CD4-positive, alpha-beta T cell treated with Interleukin-6 for 4 hours (primary cell): ENCODE measurements at places on chromosomes 2 and 18.

DNA sequence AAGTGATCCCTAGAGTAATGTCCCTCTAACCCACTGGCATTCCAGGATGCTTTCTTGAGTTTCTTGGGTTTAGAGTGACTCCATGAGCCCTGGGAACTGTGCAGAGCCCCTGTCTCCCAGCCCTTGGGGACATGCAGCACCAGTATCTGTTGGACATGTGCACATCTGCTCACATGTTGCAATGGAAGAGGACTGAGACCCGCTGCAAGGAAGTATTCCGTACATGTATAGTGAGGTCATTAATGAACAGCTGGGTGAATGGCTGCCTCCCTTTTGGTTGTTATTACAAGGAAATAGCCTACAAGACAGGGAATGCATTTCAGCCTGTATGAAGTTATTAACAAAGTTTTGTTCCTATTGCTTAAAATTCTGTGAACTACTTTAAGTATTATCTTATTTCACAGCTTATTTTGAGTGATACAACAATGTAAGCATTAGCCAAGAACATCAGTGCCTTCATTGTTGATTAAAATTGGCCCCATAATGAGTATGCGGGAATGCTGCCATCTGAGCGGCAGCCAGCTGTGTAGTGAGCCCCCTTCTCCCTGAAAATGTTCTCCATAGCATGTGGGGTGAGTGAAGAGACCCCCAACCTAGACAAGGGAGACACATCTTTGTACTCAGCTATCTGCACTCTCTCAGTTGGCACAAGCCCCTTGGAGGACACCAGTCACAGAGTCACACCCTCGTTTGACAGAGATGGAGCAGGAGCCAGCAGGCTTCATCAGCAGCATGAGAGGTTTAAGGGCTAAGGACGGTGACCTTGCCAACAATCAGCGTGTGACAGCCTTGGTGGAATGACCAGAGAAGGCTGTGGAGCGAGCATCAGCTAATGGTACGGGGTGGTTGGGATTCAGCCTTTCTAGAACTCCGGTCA is 87.4 kb downstream of the FAM210A start:
- DNase-seq, result no peak

DNA sequence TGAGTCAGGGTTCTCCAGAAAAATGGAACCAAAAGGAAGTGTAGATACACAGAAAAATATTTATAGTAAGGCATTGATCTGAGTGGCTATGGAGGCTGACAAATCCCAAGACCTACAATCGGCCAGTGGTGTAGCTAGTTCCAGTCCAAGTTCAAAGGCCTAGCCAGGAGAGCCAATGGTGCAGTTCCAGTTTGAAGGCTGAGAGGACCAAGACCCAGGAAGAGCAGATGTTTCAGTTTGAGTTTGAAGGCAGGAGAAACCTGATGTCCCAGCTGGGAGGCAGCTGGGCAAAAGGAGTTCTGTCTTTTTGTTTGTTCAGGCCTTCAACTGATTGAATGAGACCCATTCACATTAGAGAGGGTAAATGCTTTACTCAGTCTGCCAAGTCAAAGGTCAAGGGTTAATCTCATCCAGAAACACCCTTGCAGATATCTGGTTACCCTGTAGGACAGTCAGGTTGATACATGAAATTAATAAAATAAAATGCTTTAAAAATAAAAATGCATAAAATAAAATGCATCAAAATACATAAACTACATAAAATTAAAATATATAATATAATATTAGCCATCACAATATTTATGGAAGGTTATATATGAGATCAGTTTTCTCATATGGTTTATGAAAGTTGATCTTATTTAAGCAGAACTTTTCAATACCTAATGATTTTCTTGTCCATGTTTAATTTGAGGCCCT is 38.7 kb downstream of the KCNE4 start:
- no peak for DNase-seq

DNA sequence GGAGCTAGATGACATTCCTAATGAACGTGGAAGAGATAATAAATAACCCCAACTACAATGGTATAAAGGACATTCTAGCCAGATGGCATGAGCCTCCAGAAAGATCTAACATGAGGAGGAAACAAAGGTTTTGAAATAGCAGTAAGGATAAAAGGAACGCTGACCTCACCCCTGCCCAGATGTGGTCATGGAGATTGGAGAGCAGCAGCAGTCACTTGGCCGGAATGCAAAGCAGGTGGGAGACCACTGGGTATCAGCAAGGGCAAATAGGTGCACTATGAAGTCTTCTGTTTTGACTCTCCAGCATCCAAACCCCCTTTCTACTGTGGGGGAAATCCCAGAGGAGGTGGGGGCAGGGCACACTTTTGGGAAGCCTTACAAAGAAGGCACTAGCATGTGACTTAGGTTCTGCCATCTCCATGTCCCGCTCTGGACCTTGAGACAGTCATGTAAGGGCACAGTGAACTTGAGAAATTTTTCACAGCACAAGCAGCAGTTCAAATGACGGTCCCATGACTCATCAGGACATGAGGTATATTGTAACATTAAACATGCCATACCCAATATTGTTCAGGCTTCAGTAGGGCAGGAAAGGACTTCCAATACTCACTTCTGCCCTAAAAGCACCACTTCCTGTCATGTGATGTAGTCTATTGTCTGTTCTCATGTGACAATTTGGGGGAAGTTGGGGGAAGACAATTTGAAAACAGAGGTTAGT is 55.2 kb downstream of the METTL4 start:
- DNase-seq, result no peak

GRCh38 chr2:217107480-217107879 is 247.6 kb upstream of the TNP1 start:
- no peak for DNase-seq

DNA sequence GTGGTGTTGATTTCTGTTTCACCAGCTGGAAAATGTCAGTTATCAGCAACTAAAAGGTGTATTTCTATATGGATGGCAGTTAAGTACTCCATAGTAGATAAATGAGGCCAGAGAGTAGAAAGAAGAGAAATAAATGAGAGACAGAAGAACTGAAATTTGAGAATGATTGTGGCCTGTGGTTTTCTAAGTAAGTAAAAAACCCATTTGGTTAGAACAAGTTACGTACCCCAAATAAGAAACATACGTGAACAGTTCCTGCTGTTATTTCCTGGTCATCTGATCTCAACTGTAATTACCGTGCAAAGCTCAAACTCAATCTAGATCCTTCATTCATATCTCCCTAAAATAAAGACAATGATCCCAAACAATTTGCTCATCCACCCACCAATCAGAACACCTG is 181.3 kb downstream of the PID1 start:
- no peak for DNase-seq
